IPS DF 6.9 (cell line): ENCODE measurements at places on chromosomes 1 and 21.

DNA sequence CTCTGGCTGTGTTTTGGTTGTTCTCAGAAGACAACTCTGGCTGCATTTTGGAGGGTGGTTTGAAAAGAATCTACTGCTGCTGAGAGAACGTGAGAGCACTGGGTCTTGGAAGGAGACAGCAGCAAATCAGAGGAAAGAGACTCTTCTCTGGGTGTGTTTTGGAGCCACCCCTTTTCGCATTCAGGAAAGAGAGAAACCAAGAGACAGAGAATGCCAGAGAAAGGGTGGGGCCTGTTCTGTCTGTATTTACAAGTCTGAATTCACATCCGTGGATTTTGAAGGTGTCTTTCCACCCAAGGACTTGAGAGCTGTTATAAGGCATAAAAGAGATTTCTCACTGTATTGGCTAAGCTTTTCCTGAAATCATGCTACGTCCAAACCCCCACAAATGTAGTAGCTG, 187.2 kb downstream of the C1orf94 start:
- no peak for DNase-seq
- H3K27me3 ChIP-seq = no peaks in the 10 kb centered on the region; the same call in 1 of the 2 replicates
- H3K4me1 ChIP-seq = no peaks in the 10 kb centered on the region
- H3K27ac ChIP-seq = no peak overlapping the region
- no peak overlapping the region for H3K4me3 ChIP-seq

DNA sequence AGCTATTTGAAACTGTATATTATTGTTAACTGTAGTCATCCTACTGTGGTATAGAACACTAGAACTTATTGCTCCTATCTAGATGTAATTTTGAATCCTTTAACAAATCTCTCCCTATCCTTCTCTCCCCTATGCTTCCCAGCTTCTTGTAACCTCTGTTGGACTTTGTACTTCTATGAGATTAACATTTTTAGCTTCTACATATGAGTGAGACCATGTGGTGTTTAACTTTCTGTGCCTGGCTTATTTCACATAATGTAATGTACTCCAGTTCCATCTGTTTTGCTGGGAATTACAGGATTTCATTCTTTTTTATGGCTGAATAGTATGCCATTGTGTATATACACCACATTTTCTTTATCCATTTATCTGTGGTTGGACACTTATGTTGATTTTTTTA, 64.5 kb upstream of the KIAA1614 start:
- H3K27me3 ChIP-seq = no peaks in the 10 kb centered on the region
- no peak for DNase-seq
- H3K36me3 ChIP-seq = no peaks in the 10 kb centered on the region
- no peaks in the 10 kb centered on the region for H3K4me1 ChIP-seq
- no peak overlapping the region for H3K4me3 ChIP-seq

- H3K36me3 ChIP-seq = no peaks in the 10 kb centered on the region
- no peaks in the 10 kb centered on the region for H3K27me3 ChIP-seq
- H3K4me3 ChIP-seq = no peak overlapping the region
- DNase-seq = no peak
- 0 out of 2 replicates have a peak, but pooled peaks cover 2% of the 10 kb centered on the region for H3K4me1 ChIP-seq
These were observed 44.5 kb upstream of the VAMP3 start for GRCh38 chr1:7726623-7727022.

- no peak overlapping the region for H3K27ac ChIP-seq
- no peaks in the 10 kb centered on the region for H3K4me1 ChIP-seq
- no peak overlapping the region for H3K4me3 ChIP-seq
- H3K27me3 ChIP-seq = no peaks in the 10 kb centered on the region
These were observed 61.9 kb downstream of the HSPA13 start for GRCh38 chr21:14321042-14321441.

- no peaks in the 10 kb centered on the region for H3K4me1 ChIP-seq
- no peaks in the 10 kb centered on the region for H3K27me3 ChIP-seq
- no peaks in the 10 kb centered on the region for H3K36me3 ChIP-seq
- no peak overlapping the region for H3K27ac ChIP-seq
These were observed 108.2 kb upstream of the OLIG2 start for GRCh38 chr21:32917362-32918135.

GRCh38 chr1:94974241-94974640, 47.3 kb upstream of the CNN3 start:
- no peak overlapping the region for H3K4me3 ChIP-seq
- H3K27ac ChIP-seq = no peak overlapping the region
- no peaks in the 10 kb centered on the region for H3K36me3 ChIP-seq
- H3K27me3 ChIP-seq = no peaks in the 10 kb centered on the region
- H3K4me1 ChIP-seq = peaks cover 1% of the 10 kb centered on the region; the same call in 1 of the 2 replicates

- H3K4me1 ChIP-seq = peaks cover 21% of the 10 kb centered on the region
- H3K4me3 ChIP-seq = no peak overlapping the region
- H3K27me3 ChIP-seq = no peaks in the 10 kb centered on the region
- no peak for DNase-seq
- H3K27ac ChIP-seq = no peak overlapping the region
These were observed 48.8 kb downstream of the ARHGEF10L start for GRCh38 chr1:17588048-17588871.

DNA sequence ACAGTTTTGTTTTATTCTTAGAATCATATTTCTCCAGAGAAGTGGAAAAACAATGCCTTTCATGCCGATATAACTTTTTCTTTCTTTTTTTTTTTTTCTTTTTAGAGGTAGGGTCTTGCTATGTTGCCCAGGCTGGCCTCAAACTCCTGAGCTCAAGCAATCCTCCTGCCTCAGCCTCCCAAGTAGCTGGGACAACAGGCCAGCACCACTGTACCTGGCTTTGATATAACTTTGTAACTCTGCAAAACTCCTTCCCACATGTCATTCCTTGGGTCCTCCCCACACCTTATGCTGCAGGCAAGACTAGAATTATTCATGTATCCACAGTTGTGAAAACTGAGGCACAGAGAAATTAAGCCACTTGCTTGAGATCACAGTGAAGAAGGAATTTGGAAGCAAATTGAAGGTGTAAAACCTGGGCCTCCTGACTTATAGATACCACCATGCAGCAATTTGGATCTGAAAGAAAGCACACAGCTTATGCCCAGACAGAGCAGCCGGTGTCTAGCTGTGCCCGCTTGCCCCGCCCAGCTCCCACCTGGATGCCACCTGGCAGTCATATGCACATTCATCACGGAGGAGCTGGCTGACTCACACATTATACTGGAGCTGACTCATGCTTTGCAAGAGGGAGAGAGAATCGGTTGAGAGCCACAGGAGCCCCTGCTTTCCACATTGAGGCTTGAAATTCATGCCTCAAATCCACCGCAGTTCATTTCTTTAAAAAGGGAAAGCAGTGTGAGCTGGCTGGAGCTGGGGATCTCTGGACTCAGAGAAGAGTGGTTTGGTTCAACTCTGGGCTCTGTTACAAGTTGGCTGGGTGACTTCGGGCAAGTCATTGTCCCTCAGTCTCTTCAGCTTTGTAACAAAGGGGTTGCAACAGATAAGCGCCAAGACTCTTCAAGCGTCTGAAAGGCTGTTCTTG, 8.3 kb upstream of the SLC2A1 start:
- peaks cover 10% of the 10 kb centered on the region for H3K4me1 ChIP-seq
- no peak for DNase-seq
- H3K4me3 ChIP-seq = no peak overlapping the region
- H3K36me3 ChIP-seq = peaks cover 3% of the 10 kb centered on the region; the same call in 1 of the 2 replicates

DNA sequence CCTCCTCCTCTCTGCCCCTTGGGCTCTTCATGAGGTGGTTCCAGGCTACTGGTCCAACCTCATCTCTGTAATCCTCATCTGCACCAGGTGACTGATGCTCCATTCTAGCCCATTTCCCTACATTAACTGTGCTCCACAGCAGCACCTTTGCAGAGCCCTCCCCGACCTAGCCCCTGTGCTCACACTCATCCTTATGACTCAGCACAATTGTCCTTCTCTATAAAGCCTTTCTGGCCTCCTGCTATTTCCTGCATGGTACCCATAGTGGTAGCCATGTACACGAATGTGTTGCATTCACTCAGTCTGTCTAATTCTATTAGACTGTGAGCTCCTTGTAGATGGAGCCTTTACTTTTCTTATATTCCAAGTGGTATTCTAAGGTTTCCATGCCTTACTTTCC, 339.0 kb downstream of the DISC1 start:
- no peak overlapping the region for H3K4me3 ChIP-seq
- H3K36me3 ChIP-seq = no peaks in the 10 kb centered on the region
- no peak overlapping the region for H3K27ac ChIP-seq

DNA sequence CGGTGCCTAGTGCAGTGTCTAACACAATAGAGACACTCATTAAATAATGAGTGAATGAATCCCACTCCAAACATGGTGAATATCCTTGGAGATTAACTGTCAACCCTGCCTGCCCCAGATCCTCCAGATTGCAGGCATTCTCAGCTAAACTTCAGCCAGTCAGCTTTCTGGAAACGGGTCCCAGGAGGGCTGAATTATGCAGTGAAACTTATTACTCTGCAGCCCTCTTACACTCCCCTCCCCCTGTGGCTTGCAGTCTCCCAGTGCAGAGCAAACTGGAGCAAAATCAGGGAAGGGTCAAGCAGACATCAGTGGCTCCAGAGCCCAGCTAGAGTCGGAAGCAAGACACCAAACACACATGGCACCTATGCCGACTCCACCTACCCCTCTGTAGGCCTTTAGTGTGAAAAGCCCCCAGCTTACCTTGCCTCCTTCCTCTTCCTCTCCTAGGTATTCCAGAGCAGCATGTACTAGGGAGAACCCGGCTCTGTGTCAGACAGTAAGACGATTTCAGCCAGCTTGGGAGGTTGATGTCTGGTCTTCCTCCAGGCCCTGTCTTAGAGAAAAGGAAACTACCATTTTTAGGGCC, 6.5 kb upstream of the RGS16 start:
- H3K4me1 ChIP-seq = peaks cover 6% of the 10 kb centered on the region; the same call in 1 of the 2 replicates
- peaks cover 5% of the 10 kb centered on the region; the same call in 1 of the 2 replicates for H3K27me3 ChIP-seq
- no peak overlapping the region for H3K27ac ChIP-seq
- H3K4me3 ChIP-seq = no peak overlapping the region

GRCh38 chr1:32197837-32198236, 2.6 kb upstream of the CCDC28B start:
- H3K4me3 ChIP-seq = no peak overlapping the region
- no peak overlapping the region for H3K27ac ChIP-seq
- no peaks in the 10 kb centered on the region for H3K27me3 ChIP-seq
- DNase-seq = no peak
- H3K4me1 ChIP-seq = peaks cover 4% of the 10 kb centered on the region; the same call in 1 of the 2 replicates

DNA sequence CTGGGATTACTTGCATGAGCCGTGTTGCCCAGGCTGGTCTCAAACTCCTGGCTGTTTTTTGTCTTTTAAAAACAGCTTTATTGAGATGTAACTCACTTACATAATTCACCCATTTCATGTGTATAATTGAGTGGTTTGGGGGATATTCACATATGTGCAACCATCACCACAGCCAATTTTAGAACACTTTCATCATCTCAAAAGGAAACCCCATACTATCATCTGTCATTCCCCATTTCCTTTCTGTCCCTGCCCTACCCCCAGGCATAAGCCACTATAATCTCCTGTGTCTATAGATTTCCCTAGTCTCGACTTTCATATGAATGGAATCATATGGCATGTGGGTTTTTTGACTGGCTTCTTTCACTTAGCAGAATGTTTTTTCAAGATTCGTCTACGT, 43.3 kb downstream of the GPR137B start:
- no peaks in the 10 kb centered on the region for H3K4me1 ChIP-seq
- no peak overlapping the region for H3K4me3 ChIP-seq
- no peaks in the 10 kb centered on the region for H3K27me3 ChIP-seq

DNA sequence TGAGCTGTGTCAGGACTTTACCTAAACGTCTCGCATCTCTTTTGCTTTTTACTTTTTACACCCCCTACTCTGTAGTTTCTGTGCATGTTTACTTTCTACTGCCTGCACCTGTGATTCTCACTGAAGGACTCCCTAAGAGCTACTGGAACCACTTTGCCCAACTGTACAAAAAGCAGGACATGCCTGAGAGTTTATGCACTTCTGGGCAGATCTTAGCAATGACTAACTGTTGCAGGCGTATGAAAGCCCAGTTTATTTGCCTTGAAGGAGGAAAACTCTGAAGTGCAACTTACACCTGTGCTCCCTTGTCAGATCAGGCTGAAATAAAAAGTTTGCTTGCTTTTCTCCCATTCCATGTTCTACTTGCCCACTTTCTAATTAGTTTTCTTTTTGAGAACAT, 467.0 kb upstream of the USP24 start:
- no peaks in the 10 kb centered on the region for H3K27me3 ChIP-seq
- DNase-seq = no peak
- H3K27ac ChIP-seq = no peak overlapping the region
- no peak overlapping the region for H3K4me3 ChIP-seq

DNA sequence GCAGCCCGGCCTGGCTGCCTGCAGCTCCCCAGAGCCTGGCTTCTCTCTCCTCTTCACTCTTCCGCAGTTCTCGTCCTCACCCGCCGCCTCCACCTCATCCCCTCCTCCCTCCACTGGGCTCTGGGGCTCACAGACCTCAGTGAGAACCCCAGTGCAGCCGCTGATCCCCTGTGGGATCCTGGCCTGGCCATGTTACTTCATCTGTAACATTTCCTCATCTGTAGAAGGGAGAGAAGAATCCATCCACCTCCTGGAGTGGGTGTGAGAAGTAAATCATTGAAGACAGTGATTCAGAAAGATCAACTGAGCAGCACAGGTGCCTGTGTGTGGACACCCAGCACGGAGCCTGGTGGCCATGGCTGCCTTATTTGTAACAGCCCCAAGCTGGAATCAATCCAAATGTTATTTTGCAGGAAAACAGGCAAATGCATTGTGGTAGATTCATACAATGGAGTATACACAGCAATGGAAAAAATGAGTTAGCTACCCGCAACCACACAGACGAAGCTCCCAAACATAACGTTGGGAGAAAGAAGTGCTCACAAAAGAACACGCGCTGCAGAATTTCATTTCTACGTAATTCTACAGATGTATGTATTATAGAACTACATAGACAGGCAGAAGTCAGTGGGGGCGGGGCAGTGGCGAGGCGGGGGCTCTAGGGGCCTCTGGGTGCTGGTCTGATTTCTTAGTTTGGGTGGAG, 8.7 kb downstream of the LAPTM5 start:
- H3K27me3 ChIP-seq = no peaks in the 10 kb centered on the region
- H3K27ac ChIP-seq = no peak overlapping the region
- no peak overlapping the region for H3K4me3 ChIP-seq
- no peak for DNase-seq
- no peaks in the 10 kb centered on the region for H3K36me3 ChIP-seq

DNA sequence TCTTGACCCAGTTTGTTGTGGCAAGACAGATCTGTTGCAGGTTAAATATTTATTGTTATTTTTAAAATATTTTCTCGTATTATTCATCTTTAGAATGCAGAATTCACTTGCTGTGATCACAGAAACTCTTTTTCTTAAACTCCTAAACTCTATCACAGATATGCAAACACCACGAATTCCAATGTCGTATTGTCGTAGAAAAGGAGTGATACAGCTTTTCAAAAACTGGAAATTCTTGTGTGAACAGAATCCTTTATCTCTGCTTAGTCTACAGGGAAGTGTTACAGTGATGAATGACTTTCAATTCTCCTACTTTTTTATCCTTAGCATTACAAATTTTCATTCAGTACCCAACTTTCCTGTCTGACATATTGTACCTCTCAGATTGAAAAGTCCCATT, 1329.5 kb upstream of the B3GALT2 start:
- no peak overlapping the region for H3K27ac ChIP-seq
- no peak overlapping the region for H3K4me3 ChIP-seq
- no peaks in the 10 kb centered on the region for H3K4me1 ChIP-seq
- no peak for DNase-seq
- H3K36me3 ChIP-seq = no peaks in the 10 kb centered on the region

- H3K4me3 ChIP-seq = peak overlapping the region; percentile 75
- H3K36me3 ChIP-seq = no peaks in the 10 kb centered on the region
- H3K27ac ChIP-seq = no peak overlapping the region
These were observed 648 bp downstream of the ATP5PF start for GRCh38 chr21:25733859-25734653.

GRCh38 chr21:19123053-19123452, 719.5 kb upstream of the TMPRSS15 start:
- no peak for DNase-seq
- no peak overlapping the region for H3K27ac ChIP-seq
- peaks cover 1% of the 10 kb centered on the region; the same call in 1 of the 2 replicates for H3K4me1 ChIP-seq
- H3K27me3 ChIP-seq = no peaks in the 10 kb centered on the region
